ENCODE measurements at places on chromosomes 2 and 18.

DNA sequence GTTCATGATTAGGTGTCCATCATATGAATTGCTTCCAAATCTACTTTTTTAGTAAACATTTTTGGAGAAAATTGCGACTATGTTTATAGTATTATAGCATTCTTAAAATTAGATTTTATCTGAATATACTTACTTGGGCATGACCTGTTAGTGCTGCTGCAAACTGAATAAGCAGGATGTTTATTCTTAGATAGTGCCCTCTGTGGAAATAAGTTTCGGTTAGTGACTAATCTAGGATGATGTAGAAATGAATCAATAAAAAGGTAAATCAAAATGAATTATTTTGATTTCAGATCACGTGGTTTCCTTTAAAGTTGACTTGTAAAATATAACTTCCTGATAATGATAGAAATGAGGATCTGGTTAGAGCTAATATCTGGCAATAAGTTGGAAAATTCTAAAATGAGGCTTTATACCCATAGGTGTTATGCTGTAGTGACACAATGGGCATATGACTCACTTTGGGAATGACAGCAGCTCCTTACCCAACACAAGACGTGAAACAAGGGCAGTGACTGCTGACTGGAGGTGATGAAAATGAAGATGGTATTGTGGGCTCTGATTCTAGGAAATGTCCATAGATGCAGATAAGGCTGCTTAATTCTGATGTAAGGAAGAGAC is 165.8 kb upstream of the TCF4 start:
- H3K27ac ChIP-seq = no peak overlapping the region
- H3K4me1 ChIP-seq = no peaks in the 10 kb centered on the region
- H3K36me3 ChIP-seq = no peaks in the 10 kb centered on the region
- no peak for DNase-seq
- no peak overlapping the region for H3K4me3 ChIP-seq
- no peaks in the 10 kb centered on the region for H3K27me3 ChIP-seq

DNA sequence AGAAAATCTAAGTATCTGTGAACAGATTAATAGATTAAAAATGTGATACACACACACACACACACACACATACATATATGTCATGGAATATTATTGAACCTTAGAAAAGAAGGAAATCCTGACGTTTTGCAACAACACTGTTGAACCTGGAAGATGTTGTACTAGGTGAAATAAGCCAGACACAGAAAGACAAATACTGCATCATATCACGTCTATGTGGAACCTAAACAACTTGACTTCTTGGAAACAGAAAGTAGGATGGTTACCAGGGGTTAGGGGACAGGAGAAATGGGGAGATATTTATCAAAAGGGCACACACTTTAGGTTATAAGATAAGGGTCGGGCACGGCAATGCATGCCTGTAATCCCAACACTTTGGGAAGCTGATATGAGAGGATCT is 698.4 kb upstream of the ID2 start:
- H3K4me3 ChIP-seq = no peak overlapping the region
- no peak for DNase-seq
- H3K36me3 ChIP-seq = no peaks in the 10 kb centered on the region
- no peaks in the 10 kb centered on the region for H3K27me3 ChIP-seq
- peaks cover under 1% of the 10 kb centered on the region for H3K4me1 ChIP-seq

GRCh38 chr18:51490860-51491259 is 293.4 kb upstream of the MEX3C start:
- DNase-seq = no peak
- no peak overlapping the region for H3K4me3 ChIP-seq
- no peaks in the 10 kb centered on the region for H3K27me3 ChIP-seq
- H3K4me1 ChIP-seq = no peaks in the 10 kb centered on the region
- no peak overlapping the region for H3K27ac ChIP-seq

- DNase-seq = no peak
- H3K4me1 ChIP-seq = no peaks in the 10 kb centered on the region
- no peak overlapping the region for H3K4me3 ChIP-seq
Measured at GRCh38 chr18:8548186-8548585, 61.1 kb upstream of the RAB12 start.

Data from thymus (tissue), 14 donors.